ENCODE measurements at places on chromosomes 16 and 17.

- DNase-seq = no peak
Measured at GRCh38 chr16:3165111-3165822, 22.7 kb upstream of the OR1F1 start.

DNA sequence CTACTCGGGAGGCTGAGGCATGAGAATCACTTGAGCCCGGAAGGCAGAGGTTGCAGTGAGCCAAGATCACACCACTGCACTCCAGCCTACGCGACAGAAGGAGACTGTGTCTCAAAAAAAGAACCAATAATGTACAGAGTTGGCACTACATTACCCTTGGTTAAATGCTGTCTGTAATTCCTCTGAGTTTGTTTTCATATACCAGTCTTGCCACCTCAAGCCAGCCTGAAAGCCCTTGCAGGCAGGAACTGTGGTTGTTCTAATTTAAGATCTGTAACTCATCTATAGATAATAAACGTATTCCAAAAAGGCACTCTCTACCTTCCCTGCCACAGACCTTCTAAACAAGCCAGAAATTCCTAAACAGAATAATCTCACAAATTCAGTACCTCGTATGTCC is 4.3 kb upstream of the KANSL1 start:
- DNase-seq = no peak

GRCh38 chr16:22297871-22298733 is 893 bp downstream of the POLR3E start:
- DNase-seq = peak; percentile 84

- DNase-seq = no peak
Measured at GRCh38 chr17:60396412-60396811, 4.5 kb upstream of the USP32 start.

DNA sequence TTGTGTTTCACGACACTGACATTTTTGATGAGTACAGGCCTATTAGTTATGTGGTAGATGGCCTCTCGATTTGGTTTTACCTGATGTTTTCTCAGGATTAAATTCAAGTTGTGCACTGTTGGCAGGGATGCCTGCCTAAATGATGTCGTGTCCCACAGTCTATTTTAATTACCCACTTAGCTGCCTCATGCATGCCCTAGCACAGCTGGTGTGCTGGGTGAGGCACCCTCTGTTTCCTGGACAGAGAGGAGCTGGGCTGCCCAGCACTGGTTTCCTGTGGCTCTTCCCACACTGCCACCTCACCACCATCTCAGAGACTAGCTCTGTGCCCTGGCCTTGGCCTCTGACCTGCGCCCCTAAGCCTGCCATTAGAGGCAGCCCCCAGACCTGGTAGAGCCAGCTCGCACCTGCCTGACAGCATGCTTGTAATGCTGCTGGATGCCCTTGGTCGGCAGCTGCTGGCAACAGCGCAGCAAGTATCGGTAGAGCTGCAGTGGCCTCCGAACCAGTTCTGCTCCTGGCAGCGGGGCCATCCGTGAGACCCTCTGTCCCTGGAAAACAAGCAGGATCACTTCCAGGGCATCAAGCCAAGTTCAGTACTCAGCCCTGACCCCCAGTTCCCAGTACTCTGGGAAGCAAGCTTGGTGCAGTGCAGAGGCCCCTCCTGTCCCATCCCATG is 10.9 kb downstream of the LYRM9 start:
- no peak for DNase-seq

- no peak for DNase-seq
Measured at GRCh38 chr16:65016754-65017153, 105.1 kb downstream of the CDH11 start.

DNA sequence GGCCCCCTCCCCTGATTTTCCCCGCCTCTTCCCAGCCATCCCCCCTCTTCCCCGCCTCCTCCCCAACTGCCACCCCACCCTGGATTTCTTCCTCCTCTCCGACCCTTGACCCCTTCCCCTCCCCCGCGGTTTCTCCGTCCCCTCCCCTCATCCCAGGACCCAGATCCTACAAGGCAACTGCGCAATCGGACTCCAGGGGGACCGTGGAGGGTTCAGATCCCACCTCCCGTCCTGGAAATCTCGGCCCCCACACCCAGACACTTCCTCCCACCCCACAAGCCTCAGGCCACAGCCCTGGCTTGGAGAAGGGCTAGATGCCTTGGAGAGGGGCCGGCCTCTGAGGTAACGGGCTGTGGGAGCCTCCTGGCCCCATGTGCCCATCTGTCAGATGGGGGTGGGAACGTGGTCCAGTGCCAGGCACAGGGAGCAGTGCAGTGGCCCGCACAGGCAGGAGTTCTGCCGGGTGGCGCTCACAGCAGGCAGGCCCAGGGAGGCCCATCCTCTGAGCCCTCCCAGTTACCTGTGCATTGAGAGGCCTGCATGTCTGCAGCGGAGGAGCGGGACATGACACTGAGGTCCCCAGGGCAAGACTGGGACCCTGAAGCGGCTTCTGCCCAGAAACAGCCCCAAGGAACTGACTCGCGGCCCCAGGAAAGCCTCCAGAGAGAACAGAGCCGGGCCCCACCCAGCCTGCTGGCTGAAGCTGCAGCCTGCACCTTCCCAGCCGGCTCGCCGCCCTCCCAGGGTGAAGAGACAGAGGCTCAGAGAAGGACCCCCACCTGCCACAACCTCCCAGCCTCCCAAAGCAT is 16.7 kb downstream of the ZNF423 start:
- no peak for DNase-seq

- DNase-seq = peak; percentile 92
Measured at GRCh38 chr17:8189711-8190477, at the start of gene BORCS6. BORCS6 (minus strand) TSS chr17:8190180; CDS start chr17:8190140, 40 bp downstream.

- no peak for DNase-seq
Measured at GRCh38 chr16:35011-35677, 18.3 kb downstream of the POLR3K start.

- DNase-seq = no peak
Measured at GRCh38 chr17:9728005-9728404, 63.4 kb downstream of the DHRS7C start.
